Lower lobe of right lung (tissue), 2 donors: ENCODE measurements at places on chromosomes 5 and 9.
A peak's percentile ranks its signal among the peaks of the same experiment; 100 is the strongest.

- no peak for DNase-seq
Measured at GRCh38 chr9:80382211-80382891, 810.6 kb downstream of the TLE4 start.

DNA sequence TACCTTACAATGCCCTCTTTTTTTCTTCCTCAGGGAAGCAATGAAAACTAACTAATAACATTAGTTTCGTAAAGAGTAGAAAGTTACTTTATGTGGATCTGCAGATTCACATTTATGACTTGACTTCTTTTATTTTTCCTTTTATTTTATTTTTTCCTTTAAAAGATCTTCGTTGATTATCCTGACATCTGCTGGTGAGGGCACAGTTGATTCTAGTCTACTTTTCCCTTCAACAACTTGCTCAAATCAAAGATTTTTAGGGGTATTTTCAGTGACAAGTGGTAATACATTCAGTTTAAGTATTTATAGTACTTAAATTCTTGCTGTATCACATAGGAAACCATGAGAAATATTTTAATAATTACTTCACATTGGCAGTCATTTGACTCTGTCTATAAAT, 4.9 kb downstream of the EDIL3 start:
- DNase-seq, result no peak

GRCh38 chr9:126781186-126782052, 23.4 kb upstream of the ZBTB43 start:
- peak; percentile 88 for DNase-seq

- DNase-seq, result no peak
Measured at GRCh38 chr5:94928891-94929290, 310.4 kb downstream of the SLF1 start.

- DNase-seq, result no peak
Measured at GRCh38 chr5:175850119-175850845, 21.1 kb upstream of the CPLX2 start.

DNA sequence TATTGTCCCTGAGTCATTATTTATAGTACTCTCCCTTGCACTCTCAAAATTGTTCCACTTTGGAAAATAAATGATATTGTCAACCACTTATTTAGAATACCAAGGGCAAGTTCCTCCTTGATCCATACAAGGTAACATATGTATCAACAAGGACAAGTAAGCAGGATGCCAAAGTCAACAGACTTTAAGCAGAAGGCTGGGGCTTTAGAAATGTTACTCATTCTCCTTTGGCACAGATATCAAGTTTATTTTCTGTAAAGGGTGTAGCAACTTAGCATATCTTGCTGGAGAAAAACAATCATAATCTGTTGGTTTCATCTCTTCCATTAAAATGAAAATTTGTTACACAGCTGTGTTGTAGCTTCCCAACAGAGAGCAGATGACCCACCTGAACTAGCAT, 248.7 kb upstream of the SLC30A5 start:
- no peak for DNase-seq

DNA sequence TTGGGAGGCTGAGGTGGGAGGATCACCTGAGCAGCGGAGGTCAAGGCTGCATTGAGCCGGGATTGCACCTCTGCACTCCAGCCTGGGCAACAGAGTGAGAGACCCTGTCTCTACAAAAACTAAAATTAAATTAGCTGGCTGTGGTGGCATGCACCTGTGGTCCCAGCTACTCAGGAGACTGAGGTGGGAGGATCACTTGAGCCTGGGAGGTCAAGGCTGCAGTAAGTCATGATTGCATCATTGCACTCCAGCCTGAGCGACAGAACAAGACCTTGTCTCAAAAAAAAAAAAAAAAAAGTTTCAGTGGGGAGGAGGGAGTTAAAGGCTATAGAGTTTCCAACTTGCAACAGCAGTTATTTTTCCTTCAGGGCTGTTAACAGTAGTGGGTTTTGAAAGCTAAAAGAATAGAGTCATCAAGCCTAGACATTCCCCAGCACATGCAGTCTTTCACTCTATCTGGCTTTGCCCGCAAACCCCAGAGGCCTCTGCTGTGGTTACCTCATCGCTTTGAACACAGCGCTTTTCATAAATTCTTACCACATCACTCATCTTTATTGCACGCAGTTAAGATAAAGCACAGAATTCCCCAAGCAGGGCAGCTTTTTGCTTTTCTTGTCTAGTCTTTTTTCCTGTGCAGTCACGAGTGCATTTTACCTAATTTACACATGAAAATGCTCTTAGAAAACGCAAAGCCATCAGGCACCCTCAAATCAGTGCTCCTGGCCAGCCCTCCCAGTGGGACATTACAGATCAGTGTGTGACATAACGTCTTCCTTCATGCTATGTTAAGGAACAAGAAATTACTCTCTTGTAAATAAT, 8.7 kb upstream of the SLC2A8 start:
- no peak for DNase-seq

GRCh38 chr5:131644822-131645221, 9.8 kb upstream of the RAPGEF6 start:
- DNase-seq, result no peak

DNA sequence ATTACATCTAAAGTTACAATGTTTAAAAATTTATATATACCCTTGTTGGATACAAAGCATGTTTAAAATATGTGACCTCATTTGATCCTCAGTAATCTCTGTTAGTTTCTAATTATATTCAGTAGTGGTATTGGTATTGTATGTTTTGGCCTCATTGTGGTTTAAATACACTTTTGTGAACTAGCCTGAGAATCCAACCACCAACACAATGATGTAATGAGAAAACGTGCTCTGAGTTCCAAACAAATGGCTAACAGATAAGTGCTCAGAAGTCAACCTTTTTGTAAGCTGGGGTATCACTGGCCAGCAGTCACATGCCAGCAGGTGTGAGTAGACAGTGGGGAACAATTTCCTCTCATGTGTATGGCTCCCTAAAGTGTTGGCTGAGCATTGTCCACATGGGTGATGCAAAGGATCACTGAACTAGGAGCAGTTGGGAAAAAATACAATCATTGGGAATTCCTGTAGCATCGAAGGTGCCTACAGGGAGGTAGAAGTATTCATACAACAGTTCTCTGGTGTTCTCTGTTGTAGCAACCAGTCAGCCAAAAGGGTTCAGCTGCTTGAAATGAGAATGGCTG, 56.1 kb downstream of the DOCK8 start:
- no peak for DNase-seq

DNA sequence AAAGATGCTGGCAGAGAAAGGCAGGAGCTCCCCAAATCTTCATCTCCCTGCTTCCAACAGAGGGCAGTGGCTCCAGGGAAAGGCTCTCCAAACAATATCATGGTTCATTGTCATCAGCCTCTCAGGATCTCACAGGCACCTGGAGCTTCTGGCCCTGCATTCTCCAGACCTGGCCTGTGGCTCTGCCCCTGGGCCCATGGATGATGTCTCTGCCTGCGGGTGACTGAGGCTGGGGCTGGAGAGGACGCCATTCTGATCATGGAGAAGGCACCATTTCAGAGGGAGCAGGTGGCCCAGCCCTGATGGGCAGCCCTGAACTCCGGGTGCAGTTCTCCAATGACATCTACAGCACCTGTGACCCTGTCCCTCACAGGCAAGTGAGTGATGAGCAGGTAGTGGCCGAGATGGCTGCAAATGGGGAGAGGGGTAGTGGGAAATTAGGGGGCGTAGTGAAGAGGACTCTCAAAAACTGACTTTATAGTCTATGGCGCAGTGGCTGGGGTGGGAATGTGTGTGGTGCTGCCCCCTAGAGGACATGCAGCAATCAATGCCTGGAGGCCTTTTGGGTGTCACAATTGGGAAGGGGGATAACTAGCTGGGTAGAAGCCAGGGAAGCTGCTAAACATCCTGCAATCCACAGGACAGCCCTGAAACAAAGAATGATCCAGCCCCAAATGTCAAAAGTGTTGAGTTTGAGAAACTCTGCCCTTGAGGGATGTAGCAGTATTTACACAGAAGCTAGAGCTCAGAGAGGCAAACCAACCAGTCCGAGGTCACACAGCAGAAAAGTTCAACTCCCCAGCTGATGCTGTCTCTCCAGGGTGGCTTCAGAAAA, 3.2 kb downstream of the SH3PXD2B start:
- no peak for DNase-seq

- no peak for DNase-seq
Measured at GRCh38 chr9:97855899-97856298, 2.9 kb downstream of the FOXE1 start.

GRCh38 chr9:120104771-120105170, 475.2 kb downstream of the CDK5RAP2 start:
- DNase-seq, result no peak

- DNase-seq, result no peak
Measured at GRCh38 chr9:87675906-87676515, 49.9 kb upstream of the CTSL start.

DNA sequence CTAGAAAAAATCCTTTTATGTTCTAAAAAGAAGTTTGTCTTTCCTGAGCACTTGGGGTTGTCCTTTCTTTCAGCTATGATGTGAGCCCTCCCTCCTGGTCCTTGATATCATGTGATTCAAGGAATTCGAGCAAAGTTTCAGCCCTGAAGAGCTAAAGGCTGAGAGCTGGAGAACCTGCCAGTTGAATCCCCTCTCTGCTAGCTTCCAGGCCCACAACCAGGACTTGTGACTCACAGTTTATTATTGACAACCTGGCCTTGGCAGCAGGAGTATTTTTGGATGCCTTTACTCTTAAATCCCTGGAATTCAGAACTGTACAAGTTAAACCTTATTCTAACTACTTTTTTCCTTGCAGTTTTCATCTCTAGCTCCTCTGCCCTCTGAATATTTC, 182.8 kb downstream of the SPOCK1 start:
- no peak for DNase-seq

GRCh38 chr5:68419637-68420452, 204.3 kb downstream of the PIK3R1 start:
- DNase-seq, result no peak

GRCh38 chr9:124074746-124075145, 63.2 kb downstream of the LHX2 start:
- no peak for DNase-seq

GRCh38 chr5:159405611-159406031, 75.3 kb upstream of the IL12B start:
- DNase-seq, result no peak

DNA sequence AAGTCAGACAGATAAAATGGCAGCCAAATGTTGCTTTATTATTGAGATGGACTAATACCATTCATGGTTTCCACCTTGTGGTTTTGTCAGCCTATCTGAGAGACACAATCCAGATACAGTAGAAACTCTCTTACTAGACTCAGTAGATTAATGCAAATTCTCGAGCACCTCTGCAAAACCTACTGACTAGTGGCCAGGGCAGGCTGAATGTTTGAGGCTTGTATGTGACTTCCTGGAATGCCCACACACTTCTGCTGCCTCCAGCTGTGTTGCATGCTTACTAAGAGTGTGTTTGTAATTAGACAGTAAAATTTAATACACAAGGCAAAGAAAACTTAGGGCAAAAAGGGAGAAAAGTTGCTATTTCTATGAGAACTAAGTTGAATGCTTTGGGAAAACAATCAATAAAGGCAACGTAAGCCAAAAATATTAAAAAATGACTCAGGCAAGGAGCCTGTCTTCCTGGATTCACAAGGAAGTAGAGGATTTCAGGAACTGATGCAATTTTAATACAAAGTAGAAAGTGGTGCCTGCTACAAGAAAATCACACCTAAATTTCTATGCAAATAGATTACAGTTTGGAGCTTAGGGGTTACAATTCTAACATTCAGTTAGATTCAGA, 30.2 kb upstream of the CCNG1 start:
- DNase-seq, result no peak

GRCh38 chr5:16617274-16617968, 624 bp upstream of the RETREG1 start:
- no peak for DNase-seq

GRCh38 chr9:120965344-120966012, 38.9 kb upstream of the TRAF1 start:
- DNase-seq, result no peak

- DNase-seq, result no peak
Measured at GRCh38 chr5:92401-93220, 643 bp downstream of the PLEKHG4B start.

GRCh38 chr5:67120032-67120431, 76.6 kb downstream of the CD180 start:
- no peak for DNase-seq

- DNase-seq, result no peak
Measured at GRCh38 chr9:99582814-99583213, 238.9 kb upstream of the NR4A3 start.

DNA sequence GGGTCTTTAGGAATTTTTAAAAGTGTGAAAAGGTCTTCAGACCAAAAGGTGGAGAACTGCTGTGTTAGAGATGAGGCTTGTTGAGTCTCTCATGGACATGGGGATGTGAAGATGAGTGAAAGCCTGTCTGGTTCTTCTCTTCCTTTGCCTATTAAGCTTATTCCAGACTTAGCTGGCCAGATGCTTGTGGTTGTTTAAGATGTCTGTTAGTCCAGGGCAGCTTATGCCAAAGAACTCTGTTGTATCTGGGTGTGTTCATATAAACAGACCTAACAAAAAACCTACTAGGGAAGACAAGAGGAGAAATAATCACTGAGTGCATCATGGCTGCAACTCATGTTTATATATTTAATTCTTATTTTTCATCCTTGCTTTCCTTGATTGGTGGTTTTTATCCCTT, 57.5 kb upstream of the NCS1 start:
- DNase-seq, result no peak

DNA sequence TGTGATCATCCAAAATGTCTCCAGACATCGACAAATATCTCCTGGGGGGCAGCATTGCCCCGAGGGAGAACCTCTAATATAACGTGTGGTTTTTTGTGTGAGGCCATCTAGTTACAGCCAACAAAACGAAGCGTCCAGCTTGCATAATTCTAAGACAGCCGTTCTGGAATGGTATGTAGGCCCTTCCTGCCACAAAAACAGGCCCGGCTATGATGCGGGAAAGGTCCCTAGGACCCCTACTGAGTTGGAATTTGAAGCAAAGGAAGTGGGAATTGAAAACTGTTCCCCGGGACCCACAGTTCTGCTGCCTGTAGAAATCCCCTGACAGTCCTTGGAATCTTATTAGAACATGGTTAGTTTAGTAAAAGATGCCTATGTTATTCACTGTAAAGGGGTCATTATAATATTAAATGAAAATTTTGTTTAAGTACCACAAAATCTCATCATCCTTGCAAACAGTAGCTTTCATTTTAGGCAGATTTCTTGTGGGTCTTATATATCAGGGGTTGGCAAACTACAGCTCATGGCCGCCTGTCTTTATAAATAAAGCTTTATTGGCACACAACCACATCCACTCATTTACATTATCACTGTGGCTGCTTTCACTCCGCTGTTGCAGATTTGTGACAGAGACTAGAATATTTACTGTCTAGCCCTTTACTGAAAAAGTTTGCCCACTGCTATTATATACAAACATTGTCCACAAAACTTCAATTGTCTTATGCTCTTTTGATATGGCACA, 70.7 kb downstream of the MSX2 start:
- DNase-seq, result no peak

DNA sequence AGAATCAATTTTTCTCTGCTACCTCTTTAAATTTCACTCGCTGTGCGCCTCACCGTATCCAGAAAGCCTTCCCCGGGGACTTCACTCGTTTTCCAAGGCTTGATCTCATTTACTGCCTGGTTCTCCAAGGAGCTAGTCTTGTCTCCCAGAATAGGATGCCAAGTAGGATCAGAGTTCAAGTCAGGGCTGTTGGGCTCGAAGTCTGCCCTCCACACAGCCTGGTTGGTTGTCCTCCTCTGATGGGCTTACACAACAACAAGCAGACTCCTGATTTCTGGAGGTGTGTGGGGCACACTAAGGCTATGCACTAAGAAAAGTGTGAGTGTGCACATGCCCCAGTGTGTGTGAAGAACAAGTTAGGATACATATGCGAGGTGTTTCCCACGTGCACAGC, 14.0 kb upstream of the TNIP1 start:
- DNase-seq, result no peak

GRCh38 chr9:134442085-134442474, 115.8 kb downstream of the RXRA start:
- DNase-seq, result no peak

GRCh38 chr5:154055201-154055600, 16.4 kb downstream of the MFAP3 start:
- no peak for DNase-seq
